ENCODE measurements at places on chromosomes 1 and 21.

DNA sequence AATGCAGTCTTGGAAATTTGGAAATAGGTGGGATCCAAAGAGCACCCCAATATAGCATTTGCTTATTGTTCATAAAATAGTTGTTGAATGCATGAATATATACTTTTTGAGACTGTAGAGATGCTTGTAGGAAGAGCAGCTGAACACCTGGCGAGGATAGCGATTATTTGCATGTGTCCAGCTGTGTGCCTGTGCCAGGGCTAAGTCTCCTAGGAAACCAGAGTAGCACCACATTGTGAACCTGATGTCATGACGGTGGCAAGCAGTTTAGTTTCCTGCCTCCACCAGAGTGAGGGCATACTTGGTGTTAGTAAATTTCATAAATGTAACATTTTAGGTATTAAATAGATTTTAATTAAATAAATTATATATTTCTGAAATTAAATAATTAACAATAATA lies 37.3 kb upstream of the IRF2BP2 start:
- no peak for DNase-seq

DNA sequence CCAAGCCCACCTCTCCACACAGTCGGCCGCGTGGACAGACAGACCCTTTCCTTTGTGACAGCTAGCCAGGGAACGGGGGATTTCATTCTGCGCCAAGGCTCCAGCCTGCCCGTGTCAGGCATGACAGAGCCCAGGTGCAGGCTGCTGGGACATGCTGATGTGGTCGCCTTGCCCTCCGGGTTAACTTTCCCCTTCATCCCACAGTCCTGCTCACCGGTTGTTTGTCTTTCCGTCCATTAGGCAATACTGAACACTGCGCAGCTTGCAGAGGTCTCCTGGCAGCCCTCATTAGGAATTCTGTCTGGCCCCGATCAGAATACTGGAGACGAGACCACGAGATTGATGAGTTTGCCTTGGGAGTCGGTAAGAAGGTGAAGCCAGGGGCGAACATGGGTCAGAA lies 62.8 kb downstream of the SPSB1 start:
- no peak for DNase-seq

DNA sequence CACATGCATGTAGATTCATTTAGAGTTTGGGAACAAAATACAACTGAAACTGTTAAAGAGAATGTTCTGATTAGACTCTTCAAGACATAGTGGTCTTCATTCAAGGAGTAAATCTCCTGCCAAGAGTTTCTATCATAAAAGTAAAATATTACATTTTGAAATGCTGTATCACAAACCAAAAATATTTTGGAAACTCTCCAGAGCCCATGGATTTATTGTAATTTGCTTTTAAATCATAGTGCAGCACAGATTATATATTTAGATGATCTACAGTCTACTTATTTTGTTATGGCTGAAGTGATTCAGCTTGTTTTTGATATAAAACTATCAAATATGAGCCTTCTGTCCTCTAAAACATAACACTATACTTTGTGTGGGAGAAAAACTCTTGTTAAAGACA lies 105.3 kb downstream of the DISP1 start:
- no peak for DNase-seq

- DNase-seq: no peak
Measured at GRCh38 chr1:80293818-80294217, 1287.3 kb upstream of the ADGRL4 start.

DNA sequence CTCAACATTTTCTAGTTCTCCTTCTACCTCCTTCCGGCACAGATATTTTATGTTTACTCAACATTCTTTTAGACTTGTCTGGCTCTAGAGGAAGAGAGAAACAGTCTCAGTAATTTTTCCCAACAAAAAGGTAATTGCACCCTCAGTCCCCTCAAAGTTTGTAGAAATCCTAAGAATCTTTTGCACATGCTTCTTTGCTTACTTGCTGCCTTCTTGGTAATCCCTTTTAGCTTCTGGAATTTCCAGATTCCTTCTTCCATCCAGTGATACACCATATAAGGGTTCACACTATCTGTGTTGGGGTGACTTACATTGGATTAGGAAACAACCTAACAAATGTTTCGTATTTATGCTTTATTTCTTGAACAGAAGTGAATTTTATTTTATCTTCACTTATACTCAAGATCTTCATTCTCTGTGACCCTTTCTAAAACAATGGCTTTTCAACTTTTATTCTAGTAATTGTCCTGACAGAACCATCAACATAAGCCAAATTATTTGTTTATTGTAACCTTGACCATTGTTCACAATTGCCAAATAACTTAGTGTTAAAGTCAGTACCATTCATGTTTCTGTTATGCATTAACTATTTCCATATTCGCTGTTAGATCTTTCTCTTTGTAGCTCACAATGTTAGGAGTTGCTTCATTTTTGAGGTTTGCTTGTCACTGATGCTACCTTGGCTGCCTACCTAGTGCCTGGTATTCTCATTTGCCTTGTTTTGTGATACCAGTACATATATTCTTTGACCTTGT lies 238.1 kb downstream of the HMCN1 start:
- DNase-seq: no peak

GRCh38 chr1:216457356-216457755 lies 34.1 kb upstream of the USH2A start:
- no peak for DNase-seq

DNA sequence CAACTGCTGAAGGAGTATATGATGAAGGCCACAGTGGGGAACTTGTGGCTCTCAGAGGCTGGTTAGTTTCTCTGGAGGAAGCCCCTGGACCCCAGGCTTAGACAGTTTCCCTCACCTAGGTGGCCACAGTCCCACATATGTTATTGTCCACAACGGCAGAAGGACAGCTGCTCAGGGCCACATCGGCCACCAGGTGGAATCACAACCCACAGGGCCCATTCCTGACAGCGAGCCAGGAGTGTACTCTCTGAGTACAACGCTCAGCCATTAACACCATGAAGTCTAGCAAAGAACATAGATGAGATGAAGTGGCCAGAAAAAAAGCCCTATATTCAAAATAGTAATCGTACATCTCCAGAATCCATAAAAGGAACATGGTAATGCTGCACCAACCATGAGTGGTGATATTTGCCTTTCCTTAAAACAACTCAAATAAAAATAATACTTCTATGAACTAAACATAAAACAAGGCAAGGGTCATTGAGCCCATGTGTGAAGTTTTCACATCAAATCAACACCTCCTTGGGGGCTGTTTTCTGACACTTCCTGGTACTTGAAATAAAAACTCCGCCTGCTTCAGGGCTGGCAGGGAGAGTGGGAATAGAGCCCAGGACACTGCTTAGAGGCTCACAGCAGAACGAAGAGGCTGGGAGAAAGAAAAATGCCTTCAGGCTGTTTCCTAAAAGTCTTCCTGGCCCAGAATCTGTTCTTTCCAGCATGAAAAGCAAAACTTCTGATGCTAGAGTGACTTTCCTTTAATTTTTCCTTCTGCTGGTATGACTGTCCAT lies 383.3 kb downstream of the HHAT start:
- DNase-seq: no peak

- no peak for DNase-seq
Measured at GRCh38 chr1:186326009-186326408, 49.0 kb downstream of the TPR start.

DNA sequence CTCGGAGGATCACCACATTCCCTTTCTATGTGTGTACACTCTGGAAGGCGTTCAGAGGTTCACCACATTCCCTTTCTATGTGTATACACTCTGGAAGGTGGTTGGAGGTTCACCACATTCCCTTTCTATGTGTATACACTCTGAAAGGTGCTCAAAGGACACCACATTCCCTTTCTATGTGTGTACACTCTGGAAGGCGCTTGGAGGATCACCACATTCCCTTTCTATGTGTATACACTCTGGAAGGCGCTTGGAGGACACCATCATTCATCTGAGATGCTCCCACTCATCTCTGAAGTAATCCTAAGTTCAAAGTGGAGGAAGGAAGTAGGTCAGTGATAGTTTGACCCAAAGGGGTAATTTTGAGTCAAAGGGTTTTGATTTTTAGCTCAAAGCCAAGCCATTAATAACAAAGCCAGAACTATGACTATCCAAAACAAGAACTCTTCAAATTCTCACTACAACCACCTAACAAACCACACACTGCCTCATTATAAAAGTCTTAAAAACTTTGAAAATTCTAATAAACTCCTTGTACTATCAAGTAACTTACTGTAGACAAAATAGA lies 32.9 kb downstream of the NRIP1 start:
- DNase-seq: no peak

DNA sequence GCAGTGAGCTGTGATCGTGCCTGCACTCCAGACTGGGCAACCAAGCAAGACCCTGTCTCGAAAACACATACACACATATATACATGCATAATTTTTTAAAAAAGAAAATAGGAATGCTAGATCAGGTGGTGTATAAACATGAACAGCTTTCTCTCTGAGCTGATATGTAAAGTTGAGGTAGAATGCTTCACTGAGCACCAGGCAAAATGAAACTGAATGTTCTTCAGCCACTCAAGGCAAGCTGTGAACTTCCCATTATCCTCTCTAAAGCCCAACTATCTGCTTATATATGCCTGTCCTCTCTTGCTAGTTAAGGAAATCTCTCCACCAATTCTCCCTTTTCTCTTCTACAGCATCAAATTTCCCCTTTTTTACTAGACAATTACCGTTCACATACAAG lies 93.0 kb downstream of the NUF2 start:
- DNase-seq: no peak

- DNase-seq: no peak
Measured at GRCh38 chr1:175803413-175803812, 60.0 kb upstream of the TNR start.

GRCh38 chr1:166272155-166272554 lies 105.4 kb upstream of the FAM78B start:
- DNase-seq: no peak

- no peak for DNase-seq
Measured at GRCh38 chr1:47403321-47403910, 12.7 kb upstream of the FOXE3 start.

GRCh38 chr1:147600119-147601111 lies 59.1 kb downstream of the BCL9 start:
- DNase-seq: no peak

DNA sequence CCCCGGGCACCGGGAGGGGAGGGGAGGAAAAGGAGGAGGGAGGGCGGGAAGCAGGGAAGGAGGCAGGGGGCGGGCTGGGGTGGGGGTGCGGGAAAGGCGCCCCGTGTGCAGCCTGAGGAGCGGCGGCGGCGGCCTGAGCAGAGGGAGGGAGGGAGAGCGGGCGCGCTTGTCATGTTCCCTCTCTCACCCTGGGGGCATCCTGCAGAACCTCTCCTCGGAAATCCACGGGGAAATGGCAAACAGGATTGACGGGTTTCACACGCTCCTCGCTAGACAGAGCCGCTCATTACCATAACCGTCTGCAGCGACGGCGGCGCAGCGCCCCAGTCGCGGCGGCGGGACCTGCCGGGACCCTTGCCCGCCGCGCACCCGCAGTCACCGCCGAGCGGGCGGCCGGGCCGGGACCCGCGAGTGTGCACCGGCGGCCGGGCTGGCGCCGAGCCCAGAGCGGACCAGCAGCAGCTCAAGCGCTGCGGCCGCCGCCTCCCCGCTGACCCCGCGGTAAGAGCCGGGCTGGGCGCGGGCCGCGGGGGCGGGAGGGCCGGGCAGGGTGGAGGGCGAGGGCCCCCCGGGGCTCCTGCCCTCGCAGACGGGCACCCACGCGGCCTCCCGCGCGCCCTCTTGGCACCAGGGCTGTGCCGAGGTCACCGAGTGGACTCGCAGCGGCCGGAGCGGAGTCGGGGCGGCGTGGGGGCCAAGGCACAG lies at the start of gene SERTAD4:
SERTAD4 (plus strand) TSS at position 286 of the 705 bp plus-strand sequence. CDS start 5,165 bp downstream, outside the sequence.
- DNase-seq: no peak

GRCh38 chr1:208007938-208008342 lies 97.0 kb upstream of the CD34 start:
- no peak for DNase-seq

DNA sequence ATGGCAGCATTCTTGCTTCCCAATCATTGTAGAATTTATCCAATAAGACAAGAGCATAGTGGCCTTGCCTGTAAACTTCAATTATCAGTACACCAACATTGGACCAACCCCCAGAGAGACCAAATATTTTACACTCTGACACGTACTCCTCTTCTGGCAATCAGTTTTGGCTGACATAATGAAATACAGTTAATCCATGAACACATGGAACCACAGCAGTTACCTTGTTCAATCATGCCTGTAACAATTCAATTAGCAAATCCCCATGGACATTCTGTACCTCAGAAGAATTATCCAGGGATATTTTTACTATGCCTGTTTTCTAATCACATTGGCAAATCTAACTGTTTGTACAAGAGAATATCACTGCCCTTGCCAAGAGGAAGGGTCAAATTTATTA lies 2162.0 kb downstream of the MRPL39 start:
- DNase-seq: no peak

DNA sequence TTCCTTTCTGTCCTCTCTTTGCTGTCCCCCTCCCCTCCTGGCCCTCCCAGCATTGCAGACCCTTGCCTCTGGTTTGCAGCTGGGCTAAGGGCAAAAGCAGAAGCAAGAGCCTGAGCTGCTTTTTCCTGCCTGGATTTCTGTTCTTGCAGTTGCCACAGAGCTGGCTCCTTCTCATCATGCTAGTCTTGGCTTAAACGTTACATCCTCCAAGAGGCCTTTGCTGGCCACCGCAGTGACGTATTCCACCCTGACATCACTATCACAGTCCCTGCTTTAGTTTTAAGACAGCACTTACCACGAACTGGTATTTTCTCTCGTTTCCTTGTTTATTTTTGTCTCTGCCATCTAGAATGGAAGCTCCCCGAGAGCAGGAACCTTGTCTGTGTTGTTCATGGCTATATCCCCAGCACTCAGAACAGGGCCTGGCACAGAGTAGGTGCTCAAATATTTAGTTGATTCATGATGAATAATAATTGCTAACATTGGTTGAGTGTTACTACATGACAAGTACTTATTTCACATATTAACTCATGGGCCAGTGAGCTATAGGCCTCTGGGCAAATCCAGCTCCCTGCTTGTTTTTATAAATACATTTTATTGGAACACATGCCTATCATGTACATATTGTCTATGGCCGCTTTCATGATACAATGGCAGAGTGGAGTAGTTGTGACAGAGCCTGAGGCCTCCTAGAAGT lies 13.2 kb upstream of the CSF1 start:
- no peak for DNase-seq

- no peak for DNase-seq
Measured at GRCh38 chr1:9850442-9851162, 26.8 kb upstream of the CLSTN1 start.

GRCh38 chr21:14480411-14481031 lies 65.6 kb downstream of the SAMSN1 start:
- DNase-seq: no peak

GRCh38 chr1:156660752-156661112 lies 16.5 kb downstream of the NES start:
- DNase-seq: no peak

- DNase-seq: no peak
Measured at GRCh38 chr1:174060090-174060489, 37.9 kb upstream of the RC3H1 start.

DNA sequence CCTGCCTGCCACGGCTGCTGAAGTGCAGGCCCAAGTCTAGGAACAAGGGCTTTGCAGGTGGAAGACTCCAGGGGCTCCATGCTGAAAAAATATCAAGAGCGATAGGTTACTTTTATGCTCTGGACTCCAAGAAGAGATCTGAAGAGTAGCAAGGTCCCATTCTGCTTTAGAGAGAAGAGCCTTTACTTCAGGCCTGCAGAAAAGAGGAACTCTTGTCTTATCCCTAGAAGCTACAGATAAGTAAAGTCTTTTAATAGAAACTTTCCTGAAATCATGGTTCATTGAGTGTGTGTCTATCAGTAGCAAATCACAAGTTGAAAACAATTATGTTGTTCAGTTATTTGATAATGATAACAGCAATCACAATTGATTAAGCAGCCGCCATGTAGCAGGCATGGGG lies 113.3 kb downstream of the TNR start:
- no peak for DNase-seq

All from AG09319 (cell line).